Naive thymus-derived CD4-positive, alpha-beta T cell (primary cell): ENCODE measurements at places on chromosomes 11 and 22.

GRCh38 chr11:60150279-60150678 lies 32.6 kb downstream of the MS4A6A start:
- no peak for DNase-seq

GRCh38 chr11:134656861-134657540 lies 245.0 kb upstream of the B3GAT1 start:
- DNase-seq: peak; percentile 26

GRCh38 chr11:17767301-17767885 lies 32.8 kb downstream of the KCNC1 start:
- DNase-seq: no peak

GRCh38 chr11:132643239-132643638 lies 889.1 kb downstream of the OPCML start:
- DNase-seq: no peak

DNA sequence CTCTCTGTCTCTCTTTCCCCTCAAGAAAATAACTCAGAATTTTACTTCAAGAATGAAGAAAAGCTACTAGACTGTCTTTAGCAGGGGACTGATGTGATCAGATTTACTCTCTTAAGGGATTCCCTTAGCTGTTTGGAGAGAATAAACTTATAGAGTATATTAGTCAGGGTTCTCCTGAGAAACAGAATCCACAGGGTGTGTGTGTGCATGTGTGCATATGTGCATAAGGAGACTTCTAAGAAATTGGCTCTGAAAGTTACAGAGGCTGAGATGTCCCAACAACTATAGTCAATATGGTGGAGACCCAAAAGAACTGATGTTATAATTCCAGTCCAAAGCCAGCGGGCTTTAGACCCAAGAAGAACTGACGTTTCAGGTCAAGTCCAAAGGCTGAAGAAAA lies 43.1 kb upstream of the ARL14EP start:
- DNase-seq: no peak

- no peak for DNase-seq
Measured at GRCh38 chr11:73564903-73565302, 33.0 kb downstream of the FAM168A start.

DNA sequence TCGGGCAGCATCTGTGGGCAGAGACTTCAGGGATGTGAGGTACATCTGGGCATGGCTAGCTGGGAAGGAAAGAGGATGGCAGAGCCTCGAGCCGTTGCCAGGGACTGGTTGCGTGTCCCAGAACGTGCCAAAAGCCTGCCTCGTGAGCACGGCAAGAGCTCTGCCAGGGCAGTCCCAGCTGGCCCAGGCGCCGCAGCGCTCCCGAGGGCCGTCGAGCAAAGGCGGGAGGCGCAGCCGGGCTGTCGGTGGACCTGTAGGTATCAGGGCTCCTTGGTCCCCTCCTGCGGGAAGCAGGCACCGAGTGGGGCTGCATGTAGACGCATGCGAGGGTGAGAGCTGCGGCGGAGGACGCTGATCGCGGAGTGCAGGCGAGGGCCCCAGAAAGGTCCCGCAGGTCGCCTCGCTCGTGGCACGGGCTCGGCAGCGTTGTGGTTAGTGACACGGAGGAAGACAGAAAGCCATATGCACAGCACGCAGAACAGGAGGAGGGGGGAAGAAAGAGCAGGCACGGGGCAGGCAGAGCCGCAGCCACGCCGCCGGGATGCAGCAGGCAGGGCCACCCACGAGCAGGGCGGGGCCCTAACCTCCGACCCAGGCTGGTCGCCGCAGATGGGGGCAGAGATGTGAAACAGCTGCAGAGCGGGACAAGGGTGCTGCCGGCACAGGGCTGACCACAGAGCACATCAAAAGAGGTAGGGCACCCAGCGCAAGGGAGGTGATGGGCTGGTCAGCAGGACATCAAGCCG lies 18.0 kb downstream of the LSP1 start:
- DNase-seq: peak; percentile 50

DNA sequence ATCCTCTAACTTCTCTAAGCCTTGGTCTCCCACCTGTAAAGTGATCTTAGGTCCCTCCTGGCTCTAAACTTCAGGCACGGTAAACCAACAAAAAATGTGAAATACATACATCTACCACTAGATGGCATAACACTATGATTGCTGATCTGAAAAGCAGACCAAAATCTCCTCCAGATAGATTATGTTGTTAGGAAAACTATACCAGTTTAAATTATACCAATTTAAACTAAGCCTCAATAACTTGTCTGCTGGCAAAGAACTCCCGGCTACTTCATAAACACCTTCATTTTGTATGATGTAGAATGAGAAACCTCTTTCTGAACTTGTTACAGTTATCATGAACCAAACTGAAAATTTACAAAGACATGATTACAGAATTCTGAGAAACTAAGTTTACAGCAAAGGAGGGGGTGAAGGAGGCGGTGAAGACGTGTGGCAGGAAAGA lies 85.9 kb downstream of the SBF2 start:
- DNase-seq: peak; percentile 10
